Mononuclear cell (primary cell): ENCODE measurements at places on chromosomes 7 and 10. TPM values are rescaled to one million over a fixed set of nuclear protein-coding genes. Genes with fewer than 3 reads are reported as not detected.

The CDHR1 gene
- 0.31 TPM for total RNA-seq

The LRRD1 gene
- 0.10 TPM for total RNA-seq

The MYO1G gene
- 180 TPM for total RNA-seq

The CCT6A gene
- total RNA-seq: 54.6 TPM

The HTR5A gene
- total RNA-seq: under 0.01 TPM

The SFTPD gene
- not detected for total RNA-seq

The ARHGEF35 gene
- total RNA-seq: 1.2 TPM

The HHEX gene
- 30.3 TPM for total RNA-seq

The TMEM236 gene
- under 0.01 TPM for total RNA-seq

The CAV2 gene
- 4.1 TPM for total RNA-seq

The PTTG1IP2 gene
- total RNA-seq: not detected

The EBF3 gene
- total RNA-seq: not detected

The CCDC146 gene
- 11.2 TPM for total RNA-seq

The GPR146 gene
- total RNA-seq: 4.3 TPM

The CYP3A7 gene
- not detected for total RNA-seq

The ABCB1 gene
- 12.3 TPM for total RNA-seq

The SCIN gene
- total RNA-seq: 0.21 TPM

The IGFBP3 gene
- total RNA-seq: 6.7 TPM

The PFKFB3 gene
- total RNA-seq: 208 TPM

The ZMIZ1 gene
- total RNA-seq: 26.2 TPM

The GPR141 gene
- total RNA-seq: 3.8 TPM

The TLX1 gene
- total RNA-seq: not detected

The UCMA gene
- not detected for total RNA-seq

The HTR7 gene
- total RNA-seq: 2.1 TPM

The LRRC4 gene
- 1.3 TPM for total RNA-seq

The PNLIPRP3 gene
- not detected for total RNA-seq

The OPN4 gene
- total RNA-seq: not detected

The NKX2-3 gene
- not detected for total RNA-seq

The PROSER2 gene
- 4.7 TPM for total RNA-seq

The UTF1 gene
- not detected for total RNA-seq

The ZNF425 gene
- total RNA-seq: 0.10 TPM

The KNDC1 gene
- total RNA-seq: 0.94 TPM

The SPDYE1 gene
- total RNA-seq: under 0.01 TPM

The HSPA12A gene
- total RNA-seq: under 0.01 TPM

The FBXL15 gene
- total RNA-seq: 4.7 TPM

The ANKRD61 gene
- total RNA-seq: not detected

The BHLHA15 gene
- total RNA-seq: not detected

The CHST15 gene
- total RNA-seq: 23.9 TPM

The PLEKHS1 gene
- 0.21 TPM for total RNA-seq

The SPDYE16 gene
- 0.10 TPM for total RNA-seq

The GPR26 gene
- total RNA-seq: under 0.01 TPM

The GSTO1 gene
- total RNA-seq: 60.4 TPM

The PRSS37 gene
- total RNA-seq: 0.10 TPM

The SFMBT2 gene
- 22.8 TPM for total RNA-seq

The SAP25 gene
- 1.8 TPM for total RNA-seq

The GPR37 gene
- 0.10 TPM for total RNA-seq

The WBP1L gene
- total RNA-seq: 6.7 TPM

The CCL24 gene
- total RNA-seq: not detected

The PNLIP gene
- total RNA-seq: not detected

The UPK3BL1 gene
- total RNA-seq: 7.5 TPM

The PAX4 gene
- total RNA-seq: not detected

The C7orf57 gene
- total RNA-seq: not detected

The AKR1C3 gene
- total RNA-seq: 6.3 TPM

The ABCB4 gene
- 7.2 TPM for total RNA-seq

The CDNF gene
- 1.0 TPM for total RNA-seq
